CD4-positive, alpha-beta T cell treated with Interleukin-6 at 100 ng/mL for 8 hours (primary cell): ENCODE measurements at places on chromosomes 16 and 17.

DNA sequence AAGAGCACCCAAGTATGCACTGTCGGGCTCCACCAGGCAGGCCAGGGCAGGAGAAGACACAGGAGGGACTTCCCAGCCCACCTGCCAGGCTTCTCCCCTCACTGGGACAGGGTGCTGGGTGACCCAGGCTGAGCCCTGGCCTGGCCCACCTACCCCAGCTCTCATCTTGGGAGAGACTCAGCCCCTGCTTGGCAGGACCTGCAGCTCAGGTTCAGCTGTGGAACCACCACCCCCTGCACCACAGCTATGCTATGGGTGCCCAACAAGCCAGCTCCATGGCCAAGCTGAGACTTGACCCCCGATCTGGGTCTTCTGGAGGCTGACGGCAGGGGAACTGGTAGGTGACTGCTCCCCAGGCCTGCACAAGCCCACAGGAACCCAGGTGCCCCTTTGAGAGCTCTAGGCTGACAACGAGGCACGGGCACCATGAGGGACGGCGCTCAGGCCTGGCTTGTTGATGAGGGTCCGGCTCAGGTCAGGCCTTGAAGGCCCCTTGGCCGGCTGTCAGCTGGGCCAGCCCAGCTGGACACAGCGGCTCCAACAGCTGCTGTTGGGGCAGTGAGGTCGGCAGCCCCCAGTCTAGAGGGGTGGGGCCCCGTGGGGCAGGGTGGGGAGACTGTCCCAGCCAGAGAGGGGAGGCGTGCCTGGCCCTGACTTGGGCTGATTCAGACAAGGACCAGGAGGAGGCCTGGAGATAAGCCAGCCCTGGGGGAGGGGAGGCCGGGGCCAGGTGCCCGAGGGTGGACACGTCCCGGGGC, 4.6 kb downstream of the RPUSD1 start:
- no peak for DNase-seq

DNA sequence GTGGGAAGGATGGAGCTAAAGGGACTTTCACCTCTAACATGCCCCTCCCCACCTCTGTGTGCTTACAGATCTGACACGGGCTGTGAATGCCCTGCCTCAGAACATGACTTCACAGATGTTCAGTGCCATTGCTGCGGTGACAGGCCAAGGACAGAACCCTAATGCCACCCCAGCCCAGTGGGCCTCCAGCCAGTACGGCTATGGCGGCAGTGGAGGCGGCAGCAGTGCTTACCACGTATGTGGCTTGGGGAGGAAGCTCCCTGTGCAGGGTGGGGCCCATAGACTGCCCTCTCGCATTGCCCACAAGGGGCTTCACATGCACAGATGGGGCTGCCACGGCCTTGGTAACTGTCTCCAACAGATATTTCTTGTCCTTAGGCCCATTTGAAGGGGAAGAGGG, 11.4 kb downstream of the PROCA1 start:
- DNase-seq: no peak

- no peak for DNase-seq
Measured at GRCh38 chr17:2120586-2121335, 65.9 kb downstream of the HIC1 start.

DNA sequence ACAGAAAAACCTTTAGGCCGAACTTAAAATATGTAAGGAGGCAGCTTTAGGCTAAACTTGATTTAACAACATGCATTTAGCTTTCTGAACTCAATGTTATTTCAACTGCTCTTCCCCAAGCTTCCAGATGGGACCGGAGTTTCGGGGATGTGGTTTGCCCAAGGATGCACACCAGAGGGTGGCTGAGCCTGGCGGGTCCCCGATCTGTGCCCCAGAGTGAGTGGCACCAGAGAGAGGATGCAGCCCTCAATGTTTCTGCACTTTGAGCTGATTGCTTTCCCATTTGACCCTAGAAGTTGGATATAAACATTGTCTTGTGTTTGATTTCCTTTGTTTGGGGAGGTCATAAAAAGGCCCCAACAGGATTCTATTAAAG, 348.0 kb upstream of the TNRC6C start:
- no peak for DNase-seq

DNA sequence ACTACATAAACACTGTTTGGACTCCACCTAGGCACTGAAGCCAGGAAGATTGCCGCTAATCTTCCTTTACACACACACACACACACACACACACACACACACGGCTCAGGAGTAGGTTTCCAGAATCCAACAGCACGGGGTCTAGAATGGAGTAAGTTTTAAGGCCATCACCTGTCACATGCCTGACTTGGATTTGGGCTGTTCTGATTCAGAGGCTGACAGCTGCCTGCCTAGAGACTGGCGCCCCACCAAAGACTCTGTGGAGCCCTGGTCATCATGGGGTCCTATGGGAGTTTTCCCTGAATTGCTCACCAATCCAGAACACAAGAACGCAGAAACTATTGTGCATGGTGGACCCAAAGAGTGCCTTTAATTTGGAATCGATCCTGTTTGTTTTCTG, 10.9 kb downstream of the CDRT4 start:
- DNase-seq: no peak

DNA sequence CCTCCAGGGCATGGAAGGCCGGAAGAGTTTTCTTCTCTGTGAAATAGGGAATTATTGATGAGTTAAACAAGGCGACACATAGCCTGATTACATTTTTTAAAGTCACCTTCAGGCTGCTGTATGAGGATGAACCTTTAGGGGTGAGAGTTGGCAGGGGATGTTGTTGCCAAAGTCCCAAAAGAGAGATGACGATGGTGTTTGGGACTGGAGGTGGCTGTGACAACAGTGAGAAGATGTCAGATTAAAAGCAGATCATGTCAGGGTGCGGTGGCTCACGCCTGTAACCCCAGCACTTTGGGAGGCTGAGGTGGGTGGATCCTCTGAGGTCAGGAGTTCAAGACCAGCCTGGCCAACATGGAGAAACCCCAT, 16.8 kb upstream of the ASGR2 start:
- DNase-seq: no peak

GRCh38 chr17:9290226-9290613, 268.9 kb downstream of the NTN1 start:
- DNase-seq: no peak

- no peak for DNase-seq
Measured at GRCh38 chr17:30372755-30373154, 6.0 kb upstream of the CPD start.

DNA sequence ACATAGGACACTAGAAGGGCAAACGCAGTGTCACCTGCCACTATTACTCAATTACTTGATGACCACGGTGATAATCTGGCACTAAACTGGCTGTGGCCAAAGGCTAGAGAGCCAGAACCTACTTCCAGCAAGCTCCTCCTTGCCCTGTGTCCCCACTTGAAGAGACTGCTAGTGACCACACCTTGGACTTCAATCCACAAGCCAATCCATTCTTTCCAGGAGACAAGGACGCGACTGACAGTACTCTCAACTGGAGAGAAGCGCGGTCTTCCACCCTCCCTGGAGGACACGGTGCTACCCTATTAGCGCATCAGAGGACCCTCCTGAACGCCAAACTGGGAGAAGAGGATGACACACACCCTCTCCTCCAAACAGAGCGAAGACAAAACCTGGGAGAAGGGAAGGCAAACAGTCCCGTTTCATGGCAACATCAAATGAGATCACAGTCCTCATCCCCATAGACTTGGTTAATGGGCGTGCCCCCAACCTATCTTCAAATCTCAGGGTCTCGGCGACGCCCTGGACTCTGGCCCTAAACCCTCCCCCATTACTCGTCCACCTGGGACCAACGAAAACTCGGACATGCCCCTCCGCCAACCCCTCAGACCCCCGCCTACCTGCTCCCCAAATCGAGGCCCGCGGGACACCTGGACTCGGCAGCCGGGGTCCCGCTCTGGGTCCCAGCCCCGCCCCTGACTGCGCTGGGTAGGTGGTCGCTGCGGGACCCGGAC, 508 bp downstream of the FLCN start:
- DNase-seq: no peak

DNA sequence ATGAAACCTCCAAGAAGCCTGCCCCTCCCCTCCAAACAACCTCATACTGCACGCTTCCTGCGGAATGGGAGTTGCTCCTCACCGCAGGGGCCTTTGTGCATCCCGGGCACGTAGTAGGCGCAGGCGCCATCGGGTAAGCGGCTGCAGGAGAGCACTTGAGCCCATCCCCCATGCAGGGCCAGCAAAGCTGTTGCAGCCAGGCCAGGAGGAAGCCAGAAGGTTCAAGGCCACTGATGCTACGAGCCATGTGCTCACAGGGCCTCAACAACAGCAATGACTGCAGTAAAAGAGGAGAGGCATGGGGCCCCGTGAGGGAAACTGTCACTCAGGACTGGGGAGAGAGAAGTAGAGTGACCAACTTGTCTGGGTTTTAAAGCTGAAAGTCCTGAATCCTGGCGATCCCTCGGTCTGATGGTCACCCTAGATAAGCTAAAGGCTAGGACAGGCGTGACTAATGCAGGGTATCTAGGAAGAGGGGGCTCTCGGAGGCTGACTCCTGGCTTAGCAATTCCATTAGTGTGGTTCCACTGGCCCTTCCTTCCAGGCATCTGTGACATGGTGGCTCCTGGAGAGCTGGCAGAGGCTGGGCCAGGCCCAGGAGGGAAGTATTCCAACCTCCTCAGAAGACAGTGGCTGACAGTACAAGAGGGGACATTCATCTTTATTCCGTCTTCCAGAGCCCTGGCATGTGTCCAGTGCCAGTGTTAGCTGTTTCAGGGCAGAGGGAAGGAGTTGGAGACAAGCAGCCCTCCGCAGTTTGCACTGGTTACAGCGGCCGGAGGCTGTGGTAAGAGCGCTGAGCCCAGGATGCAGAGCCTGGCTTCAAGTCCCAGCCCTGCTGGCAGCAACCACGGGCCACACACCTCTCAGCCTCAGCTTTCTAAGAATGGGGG, 20.8 kb downstream of the GOSR2 start:
- DNase-seq: no peak

DNA sequence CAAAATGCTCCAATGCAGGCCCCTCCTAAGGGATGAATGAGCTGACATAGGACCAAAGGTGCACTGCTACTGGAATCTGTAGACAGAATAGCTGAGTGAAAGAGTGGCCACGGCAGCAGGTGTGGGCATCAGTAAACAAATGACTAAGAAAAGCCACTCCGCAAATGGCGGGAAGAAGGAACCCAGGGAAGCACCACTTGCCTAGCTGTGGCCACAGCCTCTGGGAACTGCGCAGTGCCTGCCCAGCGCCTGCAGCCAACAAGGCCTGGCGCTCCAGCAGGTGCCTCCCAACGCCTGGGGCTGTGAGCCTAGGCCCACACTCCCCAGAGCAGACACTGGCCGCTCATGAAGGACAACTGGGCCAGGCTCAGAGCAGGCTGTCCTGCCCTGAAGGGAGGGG, 11.8 kb downstream of the PEMT start:
- DNase-seq: no peak

DNA sequence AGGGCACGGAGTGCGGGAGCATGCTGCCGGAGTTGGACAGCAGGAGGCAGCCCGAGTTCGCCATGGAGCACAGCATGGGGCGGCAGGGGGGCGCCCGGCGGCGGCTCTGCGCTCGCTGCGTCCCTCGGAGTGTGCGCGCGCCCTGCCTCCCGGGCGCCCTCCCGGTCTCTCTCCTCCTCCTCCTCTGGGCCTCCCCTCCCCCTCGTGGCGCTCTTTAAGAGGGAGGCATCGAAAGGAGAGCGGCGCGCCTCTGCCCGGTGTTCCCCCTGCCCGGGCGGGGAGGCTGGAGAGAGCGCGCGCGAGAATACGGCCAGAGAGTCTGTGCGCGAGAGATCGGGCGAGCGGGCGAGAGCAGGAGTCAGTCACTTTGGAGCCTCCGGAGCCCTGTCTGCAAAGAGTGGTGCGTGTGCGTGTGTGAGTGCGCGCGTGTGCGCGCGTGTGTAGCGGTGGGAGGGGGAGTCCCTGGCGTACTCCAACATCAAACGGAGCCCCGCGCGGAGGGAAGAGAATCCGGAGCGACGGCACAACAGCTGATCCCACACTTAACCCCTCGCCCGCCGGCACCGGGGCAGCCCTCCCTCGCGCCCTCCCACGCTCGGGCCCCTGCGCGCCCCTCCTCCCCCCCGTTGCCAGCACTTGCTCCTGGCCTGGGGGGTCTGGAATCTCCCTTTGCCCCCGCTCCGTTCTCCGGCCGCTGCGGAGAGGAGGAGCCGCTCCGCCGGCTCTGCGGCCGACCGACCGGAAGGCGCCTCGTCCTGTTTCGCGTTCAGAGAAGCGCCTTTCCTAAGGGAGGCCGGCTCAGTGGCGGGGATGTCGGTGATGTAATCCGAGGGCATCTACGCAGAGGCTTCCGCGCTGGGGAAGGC, 108.9 kb downstream of the ENGASE start:
- DNase-seq: no peak

DNA sequence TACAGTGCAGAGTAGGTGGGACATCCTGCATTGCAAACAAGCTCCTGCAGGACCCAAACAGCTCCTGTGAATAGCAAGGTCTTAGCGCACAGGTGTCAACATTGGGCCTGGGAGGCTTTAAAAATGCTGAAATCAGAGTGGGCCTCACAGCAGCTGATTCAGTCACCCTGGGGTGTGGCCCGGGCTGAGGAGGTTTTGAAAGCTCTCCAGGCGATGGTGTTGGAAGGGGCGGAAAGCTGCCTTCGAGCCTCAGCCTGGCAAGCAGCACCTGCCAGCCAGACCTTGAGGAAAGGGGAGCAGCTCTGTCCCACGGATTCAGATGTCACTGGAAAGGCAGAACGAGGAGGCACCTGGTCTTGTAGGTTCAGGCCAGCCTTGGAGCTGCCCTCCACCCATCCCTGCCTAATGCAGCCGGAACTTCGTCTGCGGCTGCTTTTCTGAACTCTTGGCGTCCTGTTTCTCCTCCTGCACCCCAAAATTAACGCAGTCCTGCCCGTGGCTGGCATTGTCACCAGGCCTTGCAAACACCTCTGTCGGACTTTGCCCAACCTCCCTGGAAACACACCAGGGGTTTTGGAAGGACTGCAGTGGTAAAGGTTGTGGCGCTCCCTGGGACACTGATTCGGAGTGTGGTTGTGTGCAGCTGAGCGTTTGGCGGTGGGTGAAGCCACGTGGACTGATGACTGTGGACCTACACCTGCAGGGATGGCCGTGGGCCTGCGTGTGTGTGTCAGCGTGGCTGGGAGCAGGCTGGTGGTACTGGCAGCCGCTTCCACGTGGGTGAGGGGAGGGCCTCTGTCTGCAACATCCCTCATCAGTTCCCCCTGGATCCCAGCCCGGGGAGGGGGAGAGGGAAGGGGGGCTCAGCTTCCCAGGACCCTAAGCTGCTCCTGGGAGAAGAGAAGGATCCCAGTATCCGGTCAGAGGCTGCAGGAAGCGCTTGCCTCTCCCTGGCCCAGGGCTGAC, 3.4 kb downstream of the NECAB2 start:
- no peak for DNase-seq
